ENCODE measurements at places on chromosomes 2 and 18. TPM values are rescaled to one million over a fixed set of nuclear protein-coding genes. Genes with fewer than 3 reads are reported as not detected.

The G6PC2 gene
- total RNA-seq: not detected

The INHA gene
- 0.78 TPM for total RNA-seq

The PHOSPHO2 gene
- 14.7 TPM for total RNA-seq

The USP37 gene
- 24.8 TPM for total RNA-seq

The UGT1A8 gene
- total RNA-seq: 4.4 TPM

The RAB11FIP5 gene
- total RNA-seq: 26.1 TPM

The TNS1 gene
- total RNA-seq: 581 TPM

The MAL gene
- 19.2 TPM for total RNA-seq

The PELI1 gene
- 39.4 TPM for total RNA-seq

The ITPRIPL1 gene
- total RNA-seq: 1.7 TPM

The CRACDL gene
- total RNA-seq: 25.5 TPM

The LONRF2 gene
- total RNA-seq: 3.6 TPM

The DCC gene
- 4.4 TPM for total RNA-seq

The NOSTRIN gene
- total RNA-seq: 31.4 TPM

The IL1RN gene
- total RNA-seq: 80.2 TPM

The KIF5C gene
- 14.3 TPM for total RNA-seq

The C2orf78 gene
- total RNA-seq: not detected

The DNER gene
- total RNA-seq: 0.34 TPM

The ACP1 gene
- 97.5 TPM for total RNA-seq

The MC4R gene
- not detected for total RNA-seq

The SKOR2 gene
- total RNA-seq: not detected

The LTBP1 gene
- total RNA-seq: 80.1 TPM

The RNF152 gene
- 52.9 TPM for total RNA-seq

The ANKAR gene
- 18.7 TPM for total RNA-seq

The TDRD15 gene
- total RNA-seq: 0.10 TPM

The SLC5A7 gene
- 3.7 TPM for total RNA-seq

The CAPN14 gene
- total RNA-seq: 0.62 TPM

The MYO3B gene
- 14.1 TPM for total RNA-seq

The L3MBTL4 gene
- 8.5 TPM for total RNA-seq

The MAB21L4 gene
- 2.5 TPM for total RNA-seq

The HOXD12 gene
- not detected for total RNA-seq

The RAPH1 gene
- 71.6 TPM for total RNA-seq

The SIX2 gene
- 1.2 TPM for total RNA-seq

The LIMS1 gene
- 60.1 TPM for total RNA-seq

The ERBB4 gene
- 10.2 TPM for total RNA-seq

The BOK gene
- total RNA-seq: 16.0 TPM

The FAHD2B gene
- total RNA-seq: 18.6 TPM

The CXCR4 gene
- total RNA-seq: 23.2 TPM

The TIMM21 gene
- total RNA-seq: 36.0 TPM

The RNF125 gene
- total RNA-seq: 9.2 TPM

The TEX44 gene
- not detected for total RNA-seq

The NDUFB3 gene
- total RNA-seq: 83.9 TPM
